GM12892 (cell line): ENCODE measurements at places on chromosomes 5 and 9.

GRCh38 chr9:4334410-4334813 lies 34.5 kb upstream of the GLIS3 start:
- no peak for DNase-seq

DNA sequence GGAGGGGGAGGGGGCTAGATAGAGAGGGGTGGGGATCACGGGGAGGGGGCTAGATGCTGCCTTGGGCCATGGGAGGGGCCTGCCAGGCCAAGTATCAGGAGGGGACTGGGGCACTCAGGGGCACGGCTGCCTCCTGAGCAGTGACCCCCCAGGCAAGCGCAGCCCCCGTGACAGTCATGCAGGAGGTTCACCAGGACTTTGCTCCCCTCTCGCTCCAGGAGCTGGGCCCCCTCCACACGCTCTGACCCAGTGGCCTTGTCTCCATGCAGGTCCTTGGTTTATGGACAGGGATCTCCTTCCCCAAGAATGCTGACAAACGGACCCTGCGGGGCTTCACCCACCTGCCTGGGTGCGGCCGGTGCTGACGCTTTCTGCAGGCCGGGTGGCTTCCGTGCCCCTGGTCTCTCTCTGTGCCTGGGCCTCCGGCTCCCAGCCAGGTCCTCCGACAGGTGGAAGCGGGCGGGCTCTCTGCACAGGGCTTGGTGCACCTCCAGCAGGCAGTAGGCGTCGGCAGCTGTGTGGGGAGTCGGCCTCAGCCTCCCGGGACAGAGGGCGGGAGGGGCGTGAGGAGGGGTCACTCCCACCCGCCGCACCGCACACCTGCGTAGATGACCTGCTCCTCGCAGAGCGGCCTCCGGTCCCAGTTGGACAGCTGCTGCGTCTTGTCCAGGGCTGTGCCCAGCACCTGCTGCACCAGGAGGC lies 46.8 kb upstream of the NRARP start:
- no peak for DNase-seq

DNA sequence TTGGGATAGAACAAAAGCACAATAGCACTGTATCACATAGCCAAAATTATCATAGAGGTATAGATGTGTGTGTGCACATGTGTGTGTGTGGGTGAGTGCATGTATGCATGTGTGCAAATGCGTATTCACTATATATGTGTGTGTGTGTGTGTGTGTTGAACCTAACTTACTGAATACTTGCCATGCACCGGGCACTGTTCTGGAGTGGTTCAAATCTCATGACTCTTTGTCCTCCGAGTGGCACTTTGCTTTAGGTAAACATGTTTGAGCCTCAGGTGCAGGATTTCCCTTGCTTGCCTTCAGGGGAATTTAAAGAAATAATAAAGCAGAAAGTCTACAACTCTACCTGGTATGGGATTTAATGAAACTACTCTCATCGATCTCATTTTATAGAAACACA lies 183.5 kb upstream of the GDNF start:
- no peak for DNase-seq

DNA sequence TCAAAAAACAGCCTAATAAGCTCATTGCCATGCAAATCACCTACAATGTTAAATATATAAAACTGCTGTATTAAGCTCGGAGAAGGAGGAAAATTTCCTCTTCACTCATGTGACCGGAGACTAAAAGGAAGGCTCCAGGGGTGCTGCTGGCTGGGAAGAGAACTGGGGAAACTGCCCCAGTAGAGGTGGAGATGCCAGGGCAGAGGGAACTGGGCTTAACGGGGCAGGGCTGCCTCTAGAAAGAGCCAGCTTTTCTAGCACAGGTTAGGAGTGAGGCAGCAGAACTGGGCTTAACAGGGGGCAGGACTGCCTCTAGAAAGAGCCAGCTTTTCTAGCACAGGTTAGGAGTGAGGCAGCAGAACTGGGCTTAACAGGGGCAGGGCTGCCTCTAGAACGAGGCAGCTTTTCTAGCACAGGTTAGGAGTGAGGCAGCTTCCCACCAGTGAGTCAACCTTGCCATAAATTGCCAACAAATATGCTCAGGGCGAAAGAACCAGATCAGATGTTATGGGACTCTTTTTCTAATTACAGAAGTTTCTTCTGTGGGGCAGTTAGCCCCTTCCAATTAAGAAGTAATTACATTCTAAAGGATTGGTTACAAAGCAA lies 115.3 kb downstream of the FANCC start:
- no peak for DNase-seq

GRCh38 chr5:141717043-141717442 lies 35.0 kb upstream of the ARAP3 start:
- DNase-seq: no peak

- DNase-seq: no peak
Measured at GRCh38 chr5:168701641-168702040, 122.5 kb upstream of the PANK3 start.

DNA sequence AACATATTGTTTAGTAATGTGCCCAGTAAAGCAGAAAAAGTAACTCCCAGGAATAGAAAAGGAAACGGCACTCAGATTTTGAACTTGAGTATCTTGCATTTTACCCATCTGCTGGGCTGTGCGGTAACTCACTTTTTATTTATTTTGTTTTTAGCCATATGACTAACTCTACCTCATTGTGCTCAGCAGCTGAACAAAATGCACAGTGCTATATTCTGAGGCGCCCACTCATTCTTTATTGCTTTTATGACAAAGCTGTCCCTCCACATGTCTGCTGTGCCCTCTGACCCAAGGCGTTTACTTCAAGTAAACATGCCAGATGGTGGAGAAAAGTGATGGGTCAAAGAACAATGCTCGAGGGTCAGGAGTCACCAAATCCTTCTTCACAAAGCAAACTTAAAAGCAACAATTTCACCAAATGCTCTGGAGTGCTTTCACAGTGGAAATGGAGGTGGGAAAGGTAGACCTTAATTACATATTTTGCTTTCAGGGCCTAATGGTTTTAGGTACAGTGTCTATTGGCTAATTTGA lies 215.2 kb upstream of the ELAVL2 start:
- DNase-seq: no peak

DNA sequence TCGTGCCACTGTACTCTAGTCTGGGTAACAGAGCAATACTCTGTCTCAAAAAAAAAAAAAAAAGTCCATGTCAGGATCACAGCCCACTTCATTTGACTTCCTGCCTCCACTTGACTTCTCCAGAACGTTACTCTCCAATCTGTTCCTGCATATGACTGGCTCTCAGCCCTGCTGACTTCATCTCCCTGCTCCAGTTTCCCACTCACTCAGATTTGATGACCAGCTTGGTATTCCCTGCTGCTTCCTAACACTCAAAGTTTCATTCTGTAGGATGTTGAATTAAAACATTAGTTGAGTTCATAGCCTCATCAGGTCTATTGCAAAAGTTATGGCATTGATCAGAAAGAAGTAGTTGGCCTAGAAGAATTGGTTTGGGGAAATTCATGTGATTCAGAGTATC lies 52.3 kb downstream of the UGCG start:
- DNase-seq: no peak

- no peak for DNase-seq
Measured at GRCh38 chr9:93830012-93830596, 125.1 kb downstream of the BARX1 start.

GRCh38 chr5:37501152-37501551 lies 122.0 kb downstream of the WDR70 start:
- no peak for DNase-seq

DNA sequence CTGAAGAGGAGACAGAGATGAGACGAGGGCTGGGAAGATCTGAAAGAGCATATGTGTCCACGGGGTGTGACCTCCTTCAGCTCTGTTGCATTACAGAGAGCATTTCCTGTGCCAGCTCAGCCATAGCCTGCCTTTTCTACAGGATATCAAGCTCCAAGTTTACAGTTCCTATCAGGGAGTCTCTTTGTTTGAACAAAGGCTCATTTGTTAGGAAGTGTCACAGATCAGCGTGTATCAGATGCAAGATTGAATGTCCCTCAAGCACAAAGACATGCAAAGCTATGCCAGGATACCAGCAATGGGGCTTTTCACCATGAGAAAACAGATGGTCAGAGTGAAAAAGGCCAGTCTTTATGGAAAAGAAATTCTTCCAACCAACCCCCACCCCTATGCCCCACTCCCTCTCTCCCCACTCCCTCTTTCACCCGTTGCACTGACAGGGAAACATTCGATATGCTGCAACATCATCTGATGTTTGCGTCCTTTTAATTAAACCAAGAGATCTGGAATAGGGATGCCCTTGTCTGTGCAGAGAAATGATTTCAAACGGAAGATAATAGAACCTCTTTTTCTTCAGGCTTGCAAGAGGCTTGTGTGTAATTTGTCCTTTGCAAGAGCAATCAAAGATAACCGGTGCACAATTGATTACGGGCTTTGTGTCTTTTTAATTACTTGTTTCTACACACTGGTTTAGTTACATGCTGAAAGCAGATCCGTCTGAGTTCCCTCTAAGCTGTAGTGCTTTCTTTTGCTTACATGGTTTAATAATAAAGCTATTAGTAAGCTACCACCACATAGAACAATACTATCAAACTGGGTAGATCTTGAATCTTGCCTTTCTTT lies 263.1 kb upstream of the RGMB start:
- DNase-seq: no peak

GRCh38 chr9:14300040-14300439 lies 13.9 kb downstream of the NFIB start:
- DNase-seq: no peak

GRCh38 chr5:133460172-133460758 lies 152.1 kb downstream of the FSTL4 start:
- peak; percentile 41 for DNase-seq

DNA sequence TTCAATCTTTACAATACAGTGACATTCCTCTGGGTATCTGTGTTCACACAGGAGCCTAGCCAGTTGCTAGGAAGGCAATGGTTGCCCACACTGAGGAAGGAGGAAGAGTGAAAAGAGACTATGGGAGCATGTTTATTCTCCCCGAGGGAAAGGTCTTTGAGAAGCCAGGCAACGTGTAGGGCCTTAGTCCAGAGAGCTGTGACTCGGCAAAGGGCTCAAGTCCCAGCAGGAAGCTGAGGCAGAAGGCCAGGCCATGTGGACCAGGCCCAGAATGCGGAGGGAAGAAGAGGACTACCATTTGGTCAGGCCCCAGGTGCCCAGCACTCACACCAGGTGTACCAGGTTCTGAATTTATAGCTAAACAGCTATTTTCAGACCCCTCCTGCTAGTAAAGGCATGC lies 136.6 kb upstream of the DMAC1 start:
- DNase-seq: no peak

- no peak for DNase-seq
Measured at GRCh38 chr9:91897201-91897600, 52.8 kb downstream of the ROR2 start.

- DNase-seq: no peak
Measured at GRCh38 chr5:110549301-110549700, 177.2 kb downstream of the TMEM232 start.

DNA sequence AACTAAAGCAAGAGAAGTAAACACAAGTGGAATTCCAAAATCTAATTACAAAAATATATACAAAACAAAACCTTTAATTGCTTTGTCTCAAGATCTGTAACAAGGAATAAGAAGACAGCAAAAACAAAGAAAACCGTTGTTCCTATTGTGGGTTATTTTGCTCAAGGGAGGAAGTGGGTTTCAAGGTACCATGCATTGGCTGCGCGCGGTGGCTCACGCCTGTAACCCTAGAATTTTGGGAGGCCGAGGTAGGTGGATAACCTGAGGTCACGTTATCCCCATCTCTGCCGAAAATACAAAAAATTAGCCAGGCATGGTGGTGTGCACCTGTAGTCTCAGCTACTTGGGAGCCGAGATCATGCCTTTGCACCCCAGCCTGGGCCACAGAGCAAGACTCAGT lies 12.1 kb upstream of the IQGAP2 start:
- DNase-seq: no peak

DNA sequence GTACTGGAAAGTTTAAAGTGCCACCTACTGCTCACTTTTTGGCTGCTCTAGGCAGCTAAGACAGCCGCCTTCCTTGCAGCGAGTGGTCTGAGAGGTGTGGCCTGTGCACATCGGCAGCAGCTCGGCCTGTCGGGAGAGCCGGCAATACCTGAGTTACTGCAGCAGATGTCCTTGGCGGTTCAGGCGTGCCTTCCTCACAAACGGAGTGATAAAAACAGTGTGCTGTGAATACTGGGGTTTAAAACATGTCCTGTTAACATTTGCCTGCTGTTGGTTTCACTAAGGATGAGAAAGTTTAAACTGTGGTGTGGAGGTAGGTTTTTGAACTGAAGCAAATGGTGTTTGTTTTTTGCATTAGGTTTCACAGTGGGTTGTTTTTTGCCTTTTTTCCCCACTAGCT lies 12.9 kb downstream of the TRAF2 start:
- DNase-seq: peak; percentile 70

- DNase-seq: no peak
Measured at GRCh38 chr9:111412280-111412679, 71.9 kb downstream of the ECPAS start.

DNA sequence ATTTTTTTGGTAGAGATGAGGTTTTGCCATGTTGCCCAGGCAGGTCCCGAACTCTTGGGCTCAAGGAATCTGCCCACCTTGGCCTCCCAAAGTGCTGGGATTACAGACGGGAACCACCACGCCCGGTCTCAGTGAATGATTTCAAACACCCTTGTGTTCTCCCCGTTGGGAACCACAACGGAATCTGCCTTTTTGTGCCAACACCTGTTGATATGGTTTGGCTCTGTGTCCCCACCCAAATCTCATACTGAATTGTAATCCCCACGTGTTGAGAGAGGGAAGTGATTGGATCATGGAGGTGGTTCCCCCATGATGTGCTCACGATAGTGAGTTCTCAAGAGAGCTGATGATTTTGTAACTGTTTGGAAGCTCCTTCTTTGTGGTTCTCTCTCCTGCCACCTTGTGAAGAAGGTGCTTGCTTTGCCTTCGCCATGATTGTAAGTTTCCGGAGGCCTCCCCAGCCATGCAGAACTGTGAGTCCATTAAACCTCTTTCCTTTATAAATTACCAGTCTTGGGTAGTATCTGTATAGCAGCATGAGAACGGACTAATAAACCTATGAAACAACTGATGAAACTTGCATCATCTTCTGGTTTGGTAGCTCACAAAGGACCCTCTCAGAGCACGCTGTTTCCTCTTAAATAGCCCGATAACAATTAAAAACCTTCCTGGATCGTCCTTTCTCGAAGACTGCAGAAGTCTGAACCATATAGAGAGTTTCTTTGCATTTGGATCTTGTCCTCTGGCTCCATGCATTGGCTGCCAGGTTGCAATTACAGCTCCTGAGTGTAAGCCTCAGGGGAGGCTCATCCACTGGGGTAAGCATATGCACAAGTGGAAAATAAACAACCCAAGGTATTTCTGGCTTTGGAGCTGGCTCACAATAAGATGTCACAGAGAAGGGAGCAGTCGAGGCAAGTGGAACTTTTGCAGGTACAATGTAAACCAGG lies 91.5 kb downstream of the SPRY4 start:
- DNase-seq: no peak

DNA sequence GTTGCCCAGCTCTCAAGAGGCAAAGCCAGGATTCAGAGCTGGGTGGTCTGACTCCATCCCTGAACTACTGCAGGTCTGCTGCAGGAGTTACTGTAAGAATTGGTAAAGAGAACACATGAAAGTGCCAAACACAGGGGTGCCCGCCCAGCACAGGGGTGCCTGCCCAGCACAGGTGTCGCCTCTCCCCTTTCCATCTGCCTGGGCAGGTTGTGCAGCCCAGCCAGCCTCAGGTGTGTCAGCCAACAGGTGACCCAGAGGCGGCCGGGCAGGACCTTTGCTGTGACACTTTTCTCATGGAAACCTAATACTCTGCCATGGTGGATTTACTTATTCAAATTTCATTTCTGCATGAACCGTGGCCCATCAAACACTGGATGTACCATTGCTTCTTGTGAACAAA lies 289.7 kb upstream of the IRX4 start:
- DNase-seq: no peak

- no peak for DNase-seq
Measured at GRCh38 chr5:2703041-2703440, 48.4 kb downstream of the IRX2 start.
